Activated CD4-positive, alpha-beta T cell treated with anti-CD3 and anti-CD28 coated beads, Interleukin-2, amount 10 ng/mL, durations not matched to agents 24 days and 14 days (primary cell): ENCODE measurements at places on chromosomes 2 and 18. TPM values are rescaled to one million over a fixed set of nuclear protein-coding genes. Genes with fewer than 3 reads are reported as not detected.

SERPINB4 gene
- total RNA-seq: not detected in 2 replicates

SKA1 gene
- 20.0 and 22.1 TPM in 2 replicates for total RNA-seq

BUB1 gene
- total RNA-seq: 58.4 and 61.7 TPM in 2 replicates

IMPACT gene
- 13.2 and 13.6 TPM in 2 replicates for total RNA-seq

DNAH7 gene
- total RNA-seq: not detected in 2 replicates

MTLN gene
- total RNA-seq: 71.9 and 80.1 TPM in 2 replicates

EFHD1 gene
- total RNA-seq: 0.31 and 0.49 TPM in 2 replicates

IL1F10 gene
- not detected in 2 replicates for total RNA-seq

ZNF385B gene
- not detected in 2 replicates for total RNA-seq

CLHC1 gene
- 7.3 and 10.1 TPM in 2 replicates for total RNA-seq

DNA sequence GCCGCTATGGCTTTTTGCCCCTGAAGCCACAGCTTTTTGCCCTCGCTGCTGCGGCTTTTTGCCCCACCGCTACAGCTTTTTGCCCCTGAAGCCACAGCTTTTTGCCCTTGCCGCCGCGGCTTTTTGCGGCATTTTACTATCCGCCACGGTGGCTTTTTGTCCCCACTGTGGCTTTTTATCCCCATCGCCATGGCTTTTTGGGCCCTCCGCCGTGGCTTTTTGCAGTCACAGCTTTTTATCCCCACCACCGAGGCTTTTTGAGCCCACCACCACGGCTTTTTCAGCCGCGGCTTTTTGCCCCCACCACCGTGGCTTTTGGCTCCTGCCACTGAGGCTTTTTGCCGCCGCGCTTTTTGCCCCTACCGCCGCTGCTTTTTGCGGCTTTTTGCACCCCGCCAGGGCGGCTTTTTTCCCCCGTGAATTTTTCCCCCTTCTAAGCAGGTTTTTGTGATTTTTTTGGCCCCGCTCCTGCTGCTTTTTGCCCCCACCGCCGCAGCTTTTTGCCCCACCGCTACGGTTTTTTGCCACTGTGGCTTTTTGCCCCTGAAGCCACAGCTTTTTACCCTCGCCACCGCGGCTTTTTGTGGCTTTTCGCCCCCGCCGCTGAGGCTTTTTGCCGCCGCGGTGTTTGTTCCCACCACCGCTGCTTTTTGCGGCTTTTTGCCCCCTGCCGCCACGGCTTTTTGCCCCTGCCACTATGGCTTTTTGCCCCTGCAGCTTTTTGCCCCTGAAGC lies 2797.2 kb upstream of the TEKT4 start:
- no peak for DNase-seq

GRCh38 chr2:203797276-203797675 lies 70.3 kb upstream of the CTLA4 start:
- DNase-seq: no peak

- DNase-seq: no peak
Measured at GRCh38 chr2:12096051-12096787, 349.8 kb downstream of the LPIN1 start.

DNA sequence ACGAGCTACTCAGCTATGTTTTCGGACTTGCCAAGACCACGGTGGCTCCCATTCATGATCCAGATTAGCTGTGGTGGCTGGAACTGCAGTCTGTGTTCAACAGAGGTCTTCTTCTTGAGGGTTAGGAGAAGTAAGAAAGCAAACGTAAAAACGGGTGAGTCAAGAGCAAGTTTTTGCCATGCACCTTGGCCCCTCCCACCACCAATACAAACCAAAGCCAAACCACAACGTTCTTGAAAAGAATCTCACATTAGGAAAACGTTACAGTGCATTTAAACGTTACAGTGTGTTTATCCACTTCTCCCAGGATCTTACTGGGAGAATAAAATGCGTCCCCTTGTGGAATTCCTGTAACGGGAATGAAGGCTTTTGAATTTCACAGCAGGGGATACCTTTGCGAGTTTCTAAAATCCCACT lies 725 bp downstream of the FBXO48 start:
- peak; percentile 87 for DNase-seq

- DNase-seq: no peak
Measured at GRCh38 chr18:67183398-67183797, 333.1 kb downstream of the DSEL start.

DNA sequence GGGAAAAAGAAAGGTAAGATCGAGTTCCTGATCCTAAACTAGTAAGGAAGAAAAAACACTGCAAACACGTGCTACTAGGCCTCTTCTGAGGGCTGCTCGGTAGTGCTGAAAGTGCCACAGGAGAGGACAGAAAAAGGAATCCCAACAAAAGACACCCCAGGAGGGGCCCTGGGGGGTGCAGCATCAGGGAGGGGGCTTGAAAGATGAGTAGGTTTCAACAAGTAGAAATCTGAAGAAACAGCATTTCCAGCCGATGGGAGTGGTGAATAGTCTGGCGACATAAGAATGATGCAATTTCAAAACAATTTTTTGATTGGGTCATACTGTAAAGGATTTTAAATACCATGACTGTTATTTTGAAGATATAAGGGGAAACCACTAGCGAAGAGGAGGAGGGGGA lies 98.6 kb downstream of the NOL10 start:
- DNase-seq: no peak

DNA sequence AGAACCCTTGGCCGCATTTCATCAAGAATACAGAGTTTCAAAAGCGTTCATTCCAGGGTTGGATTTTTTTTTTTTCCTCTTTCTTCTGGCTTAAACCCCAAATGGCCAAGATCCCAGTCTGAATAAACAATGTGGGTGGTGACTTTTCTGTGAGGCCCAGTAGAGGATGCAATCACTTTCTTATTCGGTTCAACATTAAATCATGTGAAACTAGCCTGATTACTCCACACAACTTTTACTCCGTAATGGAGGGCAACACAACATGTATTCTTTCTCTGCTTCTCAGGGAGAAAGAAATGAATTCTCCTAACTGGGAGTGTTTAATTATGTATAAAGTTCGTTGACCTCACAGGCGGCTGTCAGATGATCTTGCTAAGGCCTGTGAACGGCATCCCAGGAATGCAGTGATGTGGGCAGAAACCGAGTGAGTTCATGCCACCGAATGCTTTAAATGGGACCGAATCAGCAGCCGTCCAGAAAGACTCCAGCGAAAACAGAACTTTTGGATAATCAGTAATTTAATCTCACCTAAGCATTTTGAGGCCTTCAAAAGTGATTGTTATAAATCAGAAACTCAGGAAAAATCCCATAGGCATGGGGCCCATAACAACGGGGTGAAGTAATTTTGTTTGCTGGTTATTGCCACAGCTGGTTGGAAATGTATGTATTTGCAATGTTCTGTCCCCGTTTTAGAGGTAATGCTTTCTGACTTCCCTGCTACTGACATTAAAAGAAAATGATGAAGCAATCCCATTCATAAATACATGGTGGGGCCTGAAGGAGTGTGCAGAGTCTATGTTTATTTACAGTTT lies 81.5 kb downstream of the BCL2 start:
- DNase-seq: no peak

DNA sequence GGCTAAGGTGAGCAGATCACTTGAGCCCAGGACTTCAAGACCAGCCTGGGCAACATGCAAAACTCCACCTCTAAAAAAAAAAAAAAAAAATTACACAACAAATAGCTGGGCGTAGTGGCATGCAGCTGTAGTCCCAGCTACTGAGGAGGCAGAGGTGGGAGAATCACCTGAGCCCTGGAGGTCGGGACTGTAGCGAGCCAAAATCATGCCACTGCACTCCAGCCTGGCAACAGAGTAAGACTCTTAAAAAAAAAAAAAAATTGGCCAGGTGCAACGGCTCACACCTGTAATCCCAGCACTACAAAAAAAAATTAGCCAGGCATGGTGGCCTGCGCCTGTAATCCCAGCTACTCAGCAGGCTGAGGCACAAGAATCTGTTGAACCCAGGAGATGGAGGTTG lies 7.3 kb downstream of the STARD7 start:
- DNase-seq: no peak

- peak; percentile 68 for DNase-seq
Measured at GRCh38 chr2:219496825-219497494, 1.7 kb upstream of the GMPPA start.

DNA sequence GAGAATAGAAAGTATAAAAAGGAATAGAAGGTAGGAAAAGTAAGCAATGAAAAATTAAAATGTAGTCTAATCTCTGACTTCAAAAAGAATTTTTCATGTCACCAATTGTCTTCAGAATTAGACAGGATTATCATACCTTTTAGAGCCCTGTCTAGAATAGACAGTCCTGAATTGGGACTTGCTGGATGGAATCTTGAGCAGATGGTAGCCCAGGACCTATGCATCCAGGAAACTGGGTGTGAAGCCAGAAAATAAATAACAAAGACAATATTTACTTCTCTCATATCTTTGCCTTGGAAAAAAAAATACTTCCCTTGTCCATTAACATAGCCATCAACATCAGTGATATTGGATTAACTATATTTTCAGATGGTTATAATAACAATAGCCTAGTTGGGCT lies 97.8 kb upstream of the UNC80 start:
- no peak for DNase-seq

DNA sequence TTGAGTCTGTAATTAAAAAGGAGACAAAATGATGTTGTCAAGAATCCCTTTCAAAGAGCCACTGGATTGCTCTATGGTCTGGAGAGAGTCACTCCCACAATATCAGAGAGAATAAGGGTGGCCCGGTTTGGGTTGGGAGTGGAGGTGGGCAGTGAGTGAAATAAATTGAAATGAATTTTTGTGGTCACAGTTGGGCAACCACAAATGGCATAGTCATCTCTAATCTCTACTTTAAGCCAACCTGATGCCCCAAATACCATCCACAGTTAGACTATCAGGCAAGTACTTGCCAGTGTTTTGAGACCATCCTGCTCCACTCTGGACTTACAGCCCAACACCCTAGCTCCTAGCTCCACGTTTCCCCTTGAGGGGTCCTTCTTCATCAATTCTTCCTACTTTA lies 559.7 kb downstream of the BCL11A start:
- no peak for DNase-seq

DNA sequence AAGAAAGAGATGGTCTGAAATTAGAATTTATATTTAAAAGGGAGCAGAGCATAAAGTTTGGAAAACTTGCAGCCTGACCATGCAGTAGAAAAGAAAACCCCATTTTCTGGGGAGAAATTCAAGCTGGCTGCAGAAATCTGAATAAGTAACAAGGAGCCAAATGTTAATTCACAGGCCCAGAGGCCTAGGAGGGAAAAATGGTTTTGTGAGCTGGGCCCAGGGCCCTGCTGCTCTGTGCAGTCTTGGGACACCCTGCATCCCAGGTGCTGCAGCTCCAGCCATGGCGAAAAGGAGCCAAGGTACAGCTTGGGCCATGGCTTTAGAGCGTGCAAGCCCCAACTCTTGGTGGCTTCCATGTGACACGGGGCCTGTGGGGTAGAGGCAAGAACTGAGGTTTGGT lies 41.3 kb downstream of the CFAP36 start:
- no peak for DNase-seq

DNA sequence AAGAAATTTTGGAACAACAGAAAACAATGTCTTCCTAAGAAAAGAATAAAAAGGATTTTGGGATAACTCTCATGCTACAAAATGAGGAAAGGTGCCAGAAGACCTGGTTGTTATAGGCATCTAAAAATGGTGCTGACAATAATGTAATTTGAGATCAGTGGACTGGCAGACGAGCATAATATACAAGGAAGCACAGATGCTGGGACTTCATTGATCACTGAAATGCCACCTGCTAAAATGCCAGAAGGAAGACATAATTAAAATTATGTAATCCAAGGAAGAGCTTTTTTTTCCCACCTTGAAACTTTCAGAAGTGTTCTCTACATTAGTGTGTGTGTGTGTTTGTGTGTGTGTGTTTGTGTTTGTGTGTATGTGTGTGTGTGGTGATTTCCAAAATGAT lies 535.9 kb downstream of the XIRP2 start:
- no peak for DNase-seq

- no peak for DNase-seq
Measured at GRCh38 chr2:212027681-212028628, 510.6 kb downstream of the ERBB4 start.

- DNase-seq: no peak
Measured at GRCh38 chr2:10333247-10333613, 30.5 kb downstream of the HPCAL1 start.

DNA sequence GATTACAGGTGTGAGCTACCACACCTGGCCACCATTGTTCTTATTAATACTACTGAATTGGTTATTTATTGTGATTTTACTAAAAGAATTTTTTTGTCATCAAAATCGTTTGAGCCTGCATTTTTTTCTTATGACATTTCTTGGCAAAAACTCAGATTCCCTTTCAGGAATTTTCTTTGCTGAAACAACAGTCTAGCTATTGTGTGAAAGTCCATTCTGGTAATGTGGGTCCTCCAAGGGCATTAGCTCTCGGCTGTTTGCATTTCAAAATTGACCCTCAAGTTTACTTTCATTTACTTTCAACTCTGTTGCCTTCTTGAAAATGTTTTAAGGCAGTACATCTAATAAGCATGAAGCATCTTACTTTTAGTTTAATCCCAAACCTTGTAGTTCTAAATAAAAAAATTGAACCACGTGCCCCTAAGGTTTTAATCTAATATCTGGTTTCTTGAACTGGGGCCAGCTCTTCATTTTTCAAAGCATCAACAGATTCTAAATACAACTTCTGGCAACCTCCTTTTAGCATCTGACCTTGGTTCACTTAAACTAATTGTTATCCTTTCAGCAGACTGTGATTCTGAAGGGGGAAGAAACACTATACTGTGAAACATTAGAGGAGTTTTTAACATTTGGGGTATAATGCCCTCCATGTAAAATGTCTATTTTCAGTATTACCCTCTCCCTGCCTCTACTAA lies 325.2 kb upstream of the RAB12 start:
- DNase-seq: no peak

DNA sequence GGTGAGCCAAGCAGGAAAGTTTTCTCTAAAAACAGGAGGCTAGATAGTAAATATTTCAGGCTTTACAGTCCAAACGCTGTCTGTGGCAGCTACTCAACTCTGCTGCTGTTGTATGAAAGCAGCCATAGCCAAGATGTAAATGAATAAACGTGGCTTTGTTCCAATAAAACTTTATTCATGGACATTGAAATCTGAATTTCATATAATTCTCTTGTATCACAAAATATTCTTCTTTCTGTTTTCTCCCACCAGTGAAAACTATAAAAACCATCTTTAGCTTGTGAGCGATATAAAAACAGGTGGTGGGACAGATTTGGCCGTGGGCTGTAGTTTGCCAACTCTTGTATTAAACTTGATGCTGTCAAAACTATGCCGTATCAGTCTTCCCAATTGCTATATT lies 333.0 kb downstream of the PTPRM start:
- no peak for DNase-seq
